Activated CD4-positive, alpha-beta T cell treated with anti-CD3 and anti-CD28 coated beads for 36 hours (primary cell): ENCODE measurements at places on chromosomes 7 and 10. TPM values are rescaled to one million over a fixed set of nuclear protein-coding genes. Genes with fewer than 3 reads are reported as not detected.

GRCh38 chr7:139811066-139811465, 18.0 kb upstream of the TBXAS1 start:
- DNase-seq, result no peak

- no peak for DNase-seq
These were observed 182.2 kb downstream of the PLXDC2 start for GRCh38 chr10:19998482-19998881.

- DNase-seq, result no peak
These were observed 69.7 kb upstream of the MGMT start for GRCh38 chr10:129397198-129397974.

GRCh38 chr7:84949067-84949466, 237.8 kb downstream of the SEMA3D start:
- DNase-seq, result no peak

GRCh38 chr7:22372863-22373262, 15.9 kb upstream of the RAPGEF5 start:
- no peak for DNase-seq

GRCh38 chr7:113784316-113784715, 134.5 kb downstream of the PPP1R3A start:
- no peak for DNase-seq

GRCh38 chr7:81114633-81115032, 195.8 kb upstream of the SEMA3C start:
- DNase-seq, result no peak

DNA sequence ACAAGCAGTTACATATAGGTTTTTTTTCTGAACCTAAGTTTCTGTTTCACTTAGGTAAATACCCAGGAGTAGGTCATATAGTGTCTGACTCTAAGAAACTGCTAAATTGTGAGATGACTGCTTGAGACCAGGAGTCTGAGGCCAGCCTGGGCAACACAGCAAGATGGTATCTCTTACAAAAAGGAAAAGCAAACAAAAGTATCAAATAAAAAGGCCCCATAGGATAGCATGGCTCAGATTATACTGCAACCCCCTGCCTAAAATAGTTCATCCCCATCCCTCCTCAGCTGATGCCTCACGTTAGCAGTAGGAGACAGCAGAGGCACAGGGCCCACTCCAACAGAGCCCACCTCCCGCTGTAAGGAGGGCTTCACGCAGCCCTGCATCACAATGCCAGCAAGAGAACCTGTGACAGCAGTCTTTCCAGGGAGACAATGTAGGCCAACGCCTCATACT, 90.3 kb downstream of the SRPK2 start:
- DNase-seq, result peak; percentile 65

DNA sequence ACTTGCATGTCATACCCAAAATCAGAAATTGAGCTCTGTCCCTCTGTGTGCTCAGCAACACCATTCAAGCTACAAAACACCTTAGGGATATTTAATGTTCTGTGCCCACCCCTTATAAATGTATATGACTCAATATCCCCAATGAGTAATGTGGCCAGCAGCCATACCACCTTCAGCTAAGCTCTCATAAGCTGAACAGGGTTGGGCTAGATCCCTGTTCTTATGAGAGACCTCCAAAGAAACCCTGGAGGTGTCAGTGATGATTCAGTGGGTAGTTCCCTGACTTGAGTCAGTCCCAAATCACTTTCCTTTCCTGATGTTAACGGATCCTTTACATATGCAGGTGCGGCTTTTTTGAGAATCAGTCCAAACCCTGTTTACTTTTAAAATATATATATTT, 253.8 kb downstream of the CREB5 start:
- DNase-seq, result no peak

GRCh38 chr10:73859428-73859783, 14.9 kb downstream of the CAMK2G start:
- peak; percentile 55 for DNase-seq

- no peak for DNase-seq
These were observed 7.8 kb downstream of the FBXW4 start for GRCh38 chr10:101687071-101687658.

DNA sequence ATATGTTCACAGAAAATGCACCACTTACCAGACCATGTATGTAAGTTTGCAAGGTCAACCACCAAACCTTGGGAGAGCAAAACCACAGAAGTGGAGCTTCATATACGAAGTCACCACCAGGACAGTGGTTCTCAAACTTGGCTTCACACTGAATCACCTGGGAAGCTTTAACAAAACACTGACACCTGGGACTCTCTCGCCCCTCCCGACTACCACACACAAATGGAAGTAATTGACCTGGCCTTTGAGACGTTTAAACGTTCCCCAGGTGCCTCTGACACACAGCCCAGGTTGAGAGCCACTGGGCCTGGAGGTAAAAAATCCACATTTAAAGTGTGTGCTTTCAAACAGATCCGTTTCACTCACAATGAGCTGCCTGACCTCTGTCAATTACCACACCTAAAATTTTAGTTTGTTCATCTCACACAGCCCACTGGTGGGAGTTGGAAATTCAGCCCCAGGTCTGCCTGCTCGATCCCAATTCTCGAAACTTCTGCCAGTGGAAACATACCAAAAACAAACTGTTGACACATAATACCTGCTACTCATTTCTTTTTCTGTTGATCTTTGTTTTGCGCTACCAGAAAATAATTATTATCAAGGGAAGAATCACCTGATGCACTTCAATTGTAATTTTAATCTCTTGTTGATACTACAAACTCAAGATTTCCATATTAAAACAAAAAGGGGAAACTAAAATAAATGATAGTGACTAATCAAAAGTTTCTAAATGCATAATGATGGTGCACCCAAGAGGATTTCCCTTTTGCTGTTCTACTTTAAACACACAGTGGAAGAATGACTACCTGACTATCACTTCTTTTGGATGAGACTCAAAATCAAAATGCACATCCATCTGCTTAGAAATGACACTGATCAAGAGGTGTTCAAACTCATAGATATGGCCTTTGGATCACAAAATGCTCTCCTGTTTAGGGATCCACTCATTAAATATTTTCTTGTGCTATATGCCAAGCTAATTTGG, 26.6 kb downstream of the CDNF start:
- no peak for DNase-seq

- no peak for DNase-seq
These were observed 5.0 kb upstream of the NFE2L3 start for GRCh38 chr7:26147030-26147429.

DNA sequence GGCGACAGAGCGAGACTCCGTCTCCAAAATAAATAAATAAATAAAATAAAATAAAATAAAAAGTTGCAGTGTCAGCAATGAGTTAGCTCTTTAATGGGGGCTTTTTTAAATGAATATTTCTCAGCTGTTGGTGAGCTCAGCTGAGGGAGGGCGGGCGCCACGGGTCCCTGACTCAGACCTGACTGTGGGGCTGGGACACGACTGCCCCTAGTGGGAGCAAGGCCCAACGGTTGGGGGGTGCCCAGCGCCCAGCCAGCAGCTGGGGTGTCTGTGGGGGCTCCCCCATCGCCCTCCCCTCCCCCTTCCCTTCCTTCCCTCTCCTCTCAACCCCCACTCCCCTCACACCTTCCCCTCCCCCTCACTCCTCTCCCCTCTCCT, 46.6 kb downstream of the PWWP2B start:
- DNase-seq, result peak; percentile 90

- no peak for DNase-seq
These were observed 58.7 kb downstream of the CYP51A1 start for GRCh38 chr7:92075455-92076158.

DNA sequence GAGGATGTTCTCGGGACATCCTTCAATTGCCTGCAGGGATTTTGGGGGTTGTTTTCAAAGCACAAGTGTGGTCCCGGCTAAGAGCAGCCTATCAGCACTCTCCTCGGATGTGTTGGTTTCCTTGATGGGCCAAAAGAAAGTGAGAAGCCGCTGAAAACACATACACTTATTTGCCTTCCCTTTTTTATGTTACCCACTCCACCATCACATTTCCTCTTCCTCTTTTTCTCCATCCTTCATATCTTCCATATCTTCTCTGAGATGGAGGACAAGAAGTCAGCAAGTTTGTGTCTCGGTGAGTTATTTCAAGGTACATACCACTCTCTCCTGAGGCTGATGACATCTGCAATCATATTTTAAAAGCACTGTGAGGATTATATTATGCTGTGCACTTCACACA, 64.0 kb downstream of the ZNF33B start:
- DNase-seq, result no peak

DNA sequence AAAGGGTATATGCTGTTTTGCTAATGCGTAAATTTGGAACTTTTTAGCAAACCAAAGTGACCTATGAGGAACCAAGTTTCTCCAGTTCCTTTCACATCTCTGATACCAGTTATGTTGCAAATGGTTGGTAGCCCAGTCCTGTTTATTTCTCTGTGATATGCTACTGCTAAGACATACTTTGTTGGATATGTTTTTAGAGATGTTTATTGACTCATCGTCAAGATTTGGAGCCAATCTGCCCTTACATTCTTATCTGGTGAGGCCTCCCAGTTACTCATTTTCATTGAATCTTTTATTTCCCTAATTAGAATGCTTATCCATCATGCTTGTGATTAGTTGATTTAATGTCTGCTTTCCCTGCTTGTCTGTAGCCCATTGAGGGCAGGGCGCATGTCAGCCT, 58.9 kb downstream of the LRGUK start:
- no peak for DNase-seq

DNA sequence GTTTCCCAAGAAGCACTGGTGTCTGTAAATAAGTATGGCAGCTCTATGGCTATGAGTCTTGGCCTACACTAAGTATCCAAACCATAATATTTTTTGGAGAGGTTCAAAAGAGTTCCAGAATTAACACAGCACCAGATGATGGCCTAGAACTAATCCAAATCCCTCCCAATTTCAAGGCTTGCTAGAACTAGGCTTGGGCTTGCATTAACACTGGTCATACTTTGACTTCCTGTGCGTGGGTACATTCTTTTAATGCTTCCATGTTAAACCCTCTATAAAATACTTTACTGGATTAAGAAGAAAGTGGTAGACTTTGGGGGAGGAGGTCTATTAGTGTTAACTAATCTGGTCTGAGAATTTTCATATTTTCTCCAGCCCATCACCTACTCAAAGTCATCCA, 3.1 kb downstream of the AASS start:
- no peak for DNase-seq

- no peak for DNase-seq
These were observed 6.9 kb downstream of the FRAT2 start for GRCh38 chr10:97327348-97328294.

DNA sequence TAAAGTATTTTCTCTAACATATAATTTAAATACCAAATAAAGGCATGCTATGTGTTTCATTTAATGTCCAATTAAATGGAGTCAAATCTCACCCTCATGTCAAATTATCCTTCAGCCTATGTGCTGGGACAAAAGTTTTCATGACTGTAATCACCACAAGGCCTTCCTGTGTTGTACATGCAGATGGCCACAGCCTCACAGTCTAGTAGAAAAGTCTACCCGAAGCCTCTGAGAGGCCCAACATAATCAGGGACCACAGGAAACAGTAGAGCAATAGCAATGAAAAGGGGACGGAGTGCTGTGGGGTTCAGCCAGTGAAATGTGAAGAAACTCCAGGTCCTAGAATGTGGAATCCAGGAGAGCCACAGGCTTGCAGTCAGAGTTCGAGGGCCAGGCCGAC, 140.2 kb upstream of the KLF6 start:
- no peak for DNase-seq

DNA sequence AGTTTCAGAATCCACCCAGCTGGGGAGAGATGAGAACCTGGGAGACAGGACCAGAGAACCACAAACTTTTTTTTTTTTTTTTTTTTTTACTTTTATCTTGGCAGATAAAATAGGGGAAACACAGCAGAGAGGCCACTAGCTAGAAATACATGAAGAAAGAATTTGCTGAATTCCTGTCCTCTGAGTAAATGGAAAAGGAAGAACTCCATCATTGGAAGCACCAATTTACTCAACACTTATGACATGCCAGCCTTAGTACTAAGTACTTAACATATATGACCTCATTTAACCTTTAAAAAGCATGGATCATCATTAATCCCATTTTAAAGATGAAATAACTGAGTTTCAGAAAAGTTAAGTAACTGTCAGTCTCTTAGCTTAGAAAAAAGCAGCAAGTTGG, 343.0 kb upstream of the NPSR1 start:
- no peak for DNase-seq

DNA sequence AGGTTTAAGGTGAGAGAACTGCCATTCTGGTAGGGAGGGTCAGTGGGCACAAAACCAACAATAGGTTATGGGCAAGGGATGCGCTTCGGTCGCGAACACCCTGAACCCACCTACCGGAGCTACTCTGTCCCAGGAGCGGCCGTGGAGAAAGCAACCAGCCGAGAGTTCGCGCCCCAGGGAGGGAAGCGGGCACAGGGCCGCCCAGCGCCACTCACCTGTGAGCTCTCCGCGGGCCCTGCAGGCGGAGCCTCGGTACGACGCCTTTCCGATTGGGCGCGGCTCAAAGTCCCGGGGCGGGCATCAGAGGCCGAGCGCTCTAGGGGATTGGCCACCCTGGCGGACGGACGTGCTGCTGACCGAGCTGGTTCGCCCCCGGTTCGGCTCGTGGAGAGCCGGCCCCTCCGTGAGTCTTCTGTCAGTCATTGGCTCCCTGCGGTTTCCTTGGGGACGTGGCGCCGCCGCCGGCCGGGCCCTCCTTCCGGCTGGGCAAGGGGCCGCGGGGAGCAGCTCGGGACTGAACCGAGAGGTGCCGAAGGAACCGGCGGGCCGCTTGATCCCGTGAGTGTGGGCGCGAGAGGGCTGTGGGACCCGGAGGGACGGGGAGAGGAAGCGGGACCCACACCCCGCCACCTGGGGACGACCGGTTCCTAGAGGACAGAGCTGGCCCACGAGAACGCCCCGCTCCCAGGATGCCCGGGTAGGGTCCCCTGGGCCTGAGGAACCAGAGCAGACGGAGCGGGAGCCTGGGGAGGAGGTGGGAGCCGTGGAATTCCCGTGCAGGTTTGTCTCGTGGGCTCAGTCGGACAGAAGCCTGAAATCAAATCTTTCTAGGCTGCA, at the start of gene ENTPD7:
ENTPD7 (plus strand) TSS at position 479 of the 837 bp plus-strand sequence. CDS start 448 bp downstream, outside the sequence.
- DNase-seq, result peak; percentile 96

GRCh38 chr10:69652111-69652856, 22.2 kb downstream of the FAM241B start:
- no peak for DNase-seq

Gene SCART1
- 1.4 TPM for total RNA-seq

Gene MAT1A
- total RNA-seq, result not detected

Gene BLNK
- total RNA-seq, result not detected

Gene KCP
- total RNA-seq, result not detected

Gene ST8SIA6
- total RNA-seq, result not detected

Gene FAM241B
- total RNA-seq, result 6.3 TPM

Gene KAT6B
- total RNA-seq, result 20.9 TPM
